ENCODE measurements at places on chromosomes 4 and X.
A peak's percentile ranks its signal among the peaks of the same experiment; 100 is the strongest.

GRCh38 chr4:1628892-1629698, 55.0 kb downstream of the FAM53A start:
- DNase-seq = peak; percentile 70

DNA sequence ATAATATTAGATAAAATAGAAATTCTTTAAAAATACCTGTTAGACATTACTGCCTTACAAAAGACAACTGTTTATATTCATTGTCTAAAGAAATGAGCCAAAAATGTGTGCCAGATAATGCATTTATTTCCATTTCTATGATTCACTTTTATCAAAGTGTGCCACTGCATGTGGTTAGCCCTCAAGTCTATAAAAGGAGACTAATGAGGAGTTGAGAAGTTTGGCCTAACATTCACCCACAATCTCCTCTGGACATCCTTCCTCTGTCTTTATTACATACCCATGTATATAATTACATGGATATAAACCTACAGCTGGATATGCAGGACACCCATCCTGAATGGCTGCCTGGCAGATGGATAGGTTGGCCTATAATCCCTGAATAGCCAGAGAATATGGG, 42.6 kb upstream of the PDE5A start:
- no peak for DNase-seq

DNA sequence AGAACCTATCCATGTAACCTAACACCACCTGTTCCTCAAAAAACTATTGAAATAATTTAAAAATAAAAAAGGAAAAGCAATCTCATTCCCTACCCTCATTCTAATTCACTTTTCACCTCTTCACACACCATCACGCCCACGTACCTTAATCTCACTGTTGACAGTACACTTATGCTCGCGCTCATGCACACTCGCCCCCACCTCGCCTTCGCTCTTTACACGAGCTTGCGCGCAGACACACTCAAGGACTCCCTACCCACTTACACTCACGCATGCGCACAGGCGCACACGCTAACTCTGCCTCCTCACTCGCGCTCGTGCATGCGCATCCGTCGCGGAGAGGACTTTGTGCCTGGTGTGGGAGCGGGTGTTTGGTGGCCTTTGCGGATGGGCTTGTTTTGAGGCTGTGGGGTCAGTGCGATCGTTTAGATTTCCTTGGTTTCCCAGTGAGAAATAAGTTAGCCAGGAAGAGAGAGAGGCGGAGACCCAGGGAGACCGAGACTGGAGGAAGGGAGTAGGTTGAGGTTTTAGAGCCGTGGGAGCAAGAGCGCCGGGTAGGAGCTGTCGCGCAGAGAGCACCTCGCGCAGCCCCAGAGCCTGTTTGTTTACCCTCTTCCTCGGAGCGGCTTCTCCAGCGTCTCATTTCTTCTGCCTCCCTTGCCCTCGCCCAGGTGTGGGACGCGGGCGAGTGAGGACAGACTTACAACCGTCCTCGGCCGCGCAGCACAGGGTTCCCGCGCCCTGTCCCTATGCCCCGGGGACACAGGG, 8.1 kb upstream of the GSX2 start:
- peak; percentile 78 for DNase-seq

GRCh38 chr4:86357608-86358007, 2.2 kb downstream of the MAPK10 start:
- DNase-seq = no peak

DNA sequence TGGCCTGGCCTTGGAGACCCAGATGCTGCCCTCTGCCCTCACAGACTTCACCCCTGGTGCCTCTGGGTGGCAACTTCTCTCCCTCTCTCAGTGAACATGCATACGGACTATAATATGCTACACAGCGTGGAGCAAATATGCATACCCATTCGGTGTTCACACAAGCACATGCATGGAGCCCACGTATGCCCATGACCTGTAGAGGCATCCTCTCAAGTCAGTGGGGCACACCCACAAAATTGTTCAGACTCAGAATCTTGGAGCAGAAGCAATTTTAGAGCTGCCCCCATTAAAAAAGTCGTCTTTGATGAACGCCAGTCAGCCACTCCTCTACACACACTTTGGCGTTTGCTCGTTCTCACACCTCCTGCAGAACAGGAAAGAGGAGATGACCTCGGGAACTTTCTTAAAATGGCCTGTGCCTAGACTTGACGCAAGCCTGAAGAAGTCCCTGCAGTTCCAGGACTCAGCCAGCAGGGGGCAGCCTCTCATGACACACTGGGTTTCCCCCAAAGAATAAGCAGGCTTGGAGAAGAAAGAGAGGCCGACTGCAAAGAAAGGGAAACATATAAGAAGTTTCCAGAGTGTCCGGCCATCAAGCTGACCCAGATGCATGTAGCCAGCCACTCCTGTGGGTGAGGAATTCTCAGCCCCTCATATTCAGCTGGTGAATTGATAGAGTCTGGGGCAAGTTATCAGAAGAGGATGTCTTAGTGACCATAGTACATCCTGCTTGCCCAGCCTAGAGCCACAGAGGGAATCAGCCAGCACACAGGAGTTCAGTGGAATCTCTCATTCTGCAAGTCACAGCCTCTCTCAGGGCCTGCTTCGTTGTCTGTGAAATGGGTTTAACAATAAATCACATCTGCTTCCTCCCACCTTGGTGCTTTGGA, 17.3 kb downstream of the APLN start:
- DNase-seq = peak; percentile 73

DNA sequence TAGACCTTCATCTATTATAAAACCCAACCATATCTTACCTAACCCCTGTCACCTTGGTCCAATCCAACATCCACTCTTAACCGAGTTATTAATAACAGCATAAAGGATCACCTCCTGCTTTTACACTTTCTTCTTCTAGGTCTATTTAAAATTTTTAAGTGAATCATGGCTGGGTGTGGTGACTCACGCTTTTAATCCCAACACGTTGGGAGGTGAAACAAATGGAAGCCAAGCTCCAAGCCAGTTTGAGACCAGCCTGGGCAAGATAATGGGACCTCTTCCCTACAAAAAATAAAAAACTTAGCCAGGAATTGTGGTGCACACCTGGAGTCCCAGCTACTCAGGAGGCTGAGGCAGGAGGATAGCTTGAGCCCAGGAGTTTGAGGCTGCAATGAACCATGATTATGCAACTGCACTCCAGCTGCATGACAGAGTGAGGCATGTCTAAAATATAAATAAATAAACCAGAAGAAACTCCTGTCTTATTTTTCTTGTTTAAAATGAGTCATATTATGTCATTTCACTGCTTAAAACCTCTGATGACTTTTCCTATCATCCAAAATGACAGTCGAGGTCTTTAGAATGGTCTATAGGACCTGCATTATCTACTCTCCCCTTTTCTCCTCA, 188.4 kb downstream of the GASK1B start:
- DNase-seq = no peak

DNA sequence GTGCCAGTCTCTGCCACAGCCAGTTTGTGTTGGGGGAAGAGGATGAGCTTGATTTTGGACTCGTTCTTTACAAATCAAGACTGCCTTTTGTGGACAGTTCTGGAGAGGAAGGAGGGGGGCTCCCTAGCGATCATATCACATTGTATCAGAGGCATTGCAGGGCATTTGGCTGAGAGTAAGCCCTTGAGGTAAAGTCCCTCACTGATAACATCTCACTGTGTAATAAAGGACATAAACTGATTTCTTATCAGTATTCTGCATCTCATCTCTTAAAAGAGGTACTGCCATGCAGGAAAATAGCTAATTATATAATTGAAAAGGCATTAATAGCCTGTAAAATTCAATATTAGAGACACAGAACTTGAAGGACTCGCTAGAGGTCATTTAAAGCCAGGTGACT, 6.1 kb upstream of the IGFBP7 start:
- DNase-seq = no peak

- no peak for DNase-seq
Measured at GRCh38 chrX:19595043-19595677, 79.9 kb upstream of the MAP3K15 start.

- no peak for DNase-seq
Measured at GRCh38 chr4:25694466-25694865, 38.8 kb downstream of the SLC34A2 start.

DNA sequence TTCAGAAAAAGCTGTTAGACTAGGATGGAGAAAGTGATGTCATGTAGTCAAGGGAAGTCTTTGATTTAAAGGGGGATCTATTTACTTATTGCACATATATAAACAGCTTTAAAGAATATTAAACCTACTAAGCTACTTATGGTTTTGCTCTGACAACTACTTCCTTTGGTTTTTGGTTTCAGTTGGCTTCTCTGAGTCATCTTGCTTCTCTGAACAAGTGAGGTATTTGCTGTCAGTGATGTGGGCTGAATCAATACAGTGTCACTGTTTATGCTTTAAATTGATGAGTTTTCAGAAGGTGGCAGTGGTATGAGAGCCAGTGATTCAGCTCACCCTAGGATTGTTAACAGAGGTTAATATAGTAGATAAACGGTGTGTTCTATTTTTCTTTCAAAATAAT, 75.1 kb downstream of the CEP44 start:
- DNase-seq = no peak

DNA sequence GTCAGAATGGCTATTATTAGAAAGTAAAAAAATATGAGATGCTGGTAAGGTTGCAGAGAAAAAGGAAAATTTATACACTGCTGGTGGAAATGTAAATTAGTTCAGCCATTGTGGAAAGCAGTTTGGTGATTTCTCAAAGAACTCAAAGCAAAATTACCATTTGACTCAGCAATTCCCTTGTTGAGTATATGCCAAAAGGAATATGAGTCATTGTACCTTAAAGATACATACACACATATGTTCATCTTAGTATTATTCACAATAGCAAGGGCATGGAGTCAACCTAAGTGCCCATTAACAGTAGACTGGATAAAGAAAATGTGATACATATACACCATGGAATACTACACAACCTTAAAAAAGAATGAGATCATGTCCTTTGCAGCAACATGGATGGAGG, 148.2 kb downstream of the COMMD8 start:
- no peak for DNase-seq

- no peak for DNase-seq
Measured at GRCh38 chr4:159747983-159748382, 645.1 kb downstream of the RAPGEF2 start.

DNA sequence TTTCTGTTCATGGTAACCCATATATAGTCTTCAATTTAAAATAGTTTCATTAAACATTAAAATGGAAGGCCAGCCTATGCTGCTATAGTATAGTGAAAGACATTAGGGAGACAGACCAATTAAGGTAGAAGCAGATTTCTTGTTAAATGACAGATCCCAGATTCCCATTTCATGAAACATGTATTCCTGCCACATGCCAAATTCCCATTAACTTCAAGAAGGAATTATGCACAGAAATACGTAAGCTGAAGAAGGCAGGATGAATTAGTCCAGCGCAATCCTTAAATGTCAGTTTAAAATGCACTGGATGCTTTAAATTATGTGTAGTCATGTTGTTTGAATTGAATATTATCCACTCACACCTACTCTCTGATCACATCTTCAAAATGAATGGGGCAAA, 424.9 kb downstream of the SH2D1A start:
- no peak for DNase-seq

DNA sequence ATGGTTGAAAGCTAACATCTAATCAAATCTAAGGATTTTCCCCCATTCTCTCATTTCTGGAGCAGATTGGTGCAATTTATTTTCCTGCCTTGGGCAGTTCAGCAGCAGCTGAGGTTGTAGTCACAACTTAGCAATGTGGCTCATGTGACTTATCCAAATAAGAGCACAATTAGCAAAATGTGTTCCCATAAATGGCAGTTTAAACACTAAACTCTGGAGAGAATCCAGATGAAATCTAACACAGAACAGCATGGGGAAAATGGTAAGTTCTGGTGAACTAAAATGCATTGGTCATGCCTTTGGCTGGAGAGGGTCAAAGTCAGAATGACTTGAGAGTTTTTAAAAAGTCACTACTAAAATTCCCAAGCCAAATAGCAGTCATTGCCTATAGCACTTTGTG, 422.6 kb upstream of the DIPK2B start:
- no peak for DNase-seq

DNA sequence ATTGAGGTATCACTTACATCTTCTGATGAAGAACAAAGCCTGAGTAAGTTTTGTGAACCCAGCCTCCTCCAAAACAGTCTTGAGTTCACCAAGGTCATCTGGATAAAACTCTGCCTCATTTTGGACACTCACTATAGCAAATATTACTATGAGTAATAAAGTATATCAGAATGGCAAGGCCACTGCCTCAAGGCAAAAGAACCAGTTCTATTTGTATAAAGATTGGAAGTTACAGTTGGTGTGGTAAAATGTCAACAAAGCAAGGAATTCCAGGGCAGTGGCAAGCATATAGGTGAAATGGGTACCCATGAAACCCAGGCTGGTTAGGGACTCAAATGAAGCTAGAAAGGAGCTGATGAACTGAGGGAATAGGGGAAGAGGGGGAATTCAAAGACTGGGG, 2.4 kb upstream of the ARHGEF6 start:
- no peak for DNase-seq

GRCh38 chr4:6420972-6421371, 51.4 kb downstream of the PPP2R2C start:
- no peak for DNase-seq

GRCh38 chrX:21632027-21632426, 26.1 kb downstream of the KLHL34 start:
- DNase-seq = no peak

- no peak for DNase-seq
Measured at GRCh38 chr4:129682586-129682985, 586.6 kb downstream of the C4orf33 start.

GRCh38 chrX:153862369-153863250, 23.4 kb downstream of the L1CAM start:
- DNase-seq = no peak

DNA sequence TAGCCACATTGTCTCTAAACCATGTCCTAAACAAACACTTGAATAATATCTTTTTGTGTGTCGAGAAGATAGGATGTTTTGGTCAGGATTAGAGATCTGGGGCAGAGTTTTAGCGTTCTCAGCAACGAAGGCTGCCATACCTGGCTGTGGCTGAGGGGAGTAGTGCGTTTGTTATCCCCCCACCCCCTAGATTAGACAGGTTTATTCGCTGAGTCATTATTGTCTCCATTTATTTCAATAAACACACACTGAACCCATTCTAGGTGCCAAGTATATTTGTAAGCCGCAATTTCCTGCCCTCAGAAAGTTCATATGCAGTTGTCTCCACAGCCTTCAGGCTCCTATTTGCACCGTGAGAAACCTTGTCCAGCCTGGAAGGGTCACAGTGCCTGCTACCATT, 1684.8 kb upstream of the TENM3 start:
- no peak for DNase-seq

- no peak for DNase-seq
Measured at GRCh38 chr4:79833857-79834256, 239.2 kb downstream of the ANTXR2 start.

DNA sequence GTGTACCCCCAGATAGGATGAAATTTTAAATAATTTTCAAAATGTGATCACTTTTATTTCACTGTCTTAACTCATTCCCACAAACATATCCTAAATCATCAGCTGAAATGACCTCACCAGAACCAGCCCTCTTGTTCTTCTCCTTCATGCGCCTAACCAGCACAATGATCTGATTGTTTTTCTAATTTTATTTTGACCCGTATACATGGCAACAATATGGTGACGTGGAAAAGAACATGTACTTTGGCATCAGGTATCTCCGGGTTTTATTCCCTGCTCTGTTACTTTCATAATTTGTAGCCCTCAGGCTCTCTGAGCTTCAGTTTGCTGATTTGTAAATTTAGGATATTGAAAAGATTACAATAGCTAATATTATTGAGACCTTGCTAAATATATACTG, 562.4 kb upstream of the ZFP42 start:
- no peak for DNase-seq

GRCh38 chr4:180333162-180333561, 1910.0 kb upstream of the TENM3 start:
- no peak for DNase-seq

Data from stimulated activated CD4-positive, alpha-beta T cell treated with anti-CD3 and anti-CD28 coated beads, Interleukin-4, amount 100 ng/mL, for 1 hour (primary cell).